ENCODE measurements at places on chromosomes 5 and 9.

DNA sequence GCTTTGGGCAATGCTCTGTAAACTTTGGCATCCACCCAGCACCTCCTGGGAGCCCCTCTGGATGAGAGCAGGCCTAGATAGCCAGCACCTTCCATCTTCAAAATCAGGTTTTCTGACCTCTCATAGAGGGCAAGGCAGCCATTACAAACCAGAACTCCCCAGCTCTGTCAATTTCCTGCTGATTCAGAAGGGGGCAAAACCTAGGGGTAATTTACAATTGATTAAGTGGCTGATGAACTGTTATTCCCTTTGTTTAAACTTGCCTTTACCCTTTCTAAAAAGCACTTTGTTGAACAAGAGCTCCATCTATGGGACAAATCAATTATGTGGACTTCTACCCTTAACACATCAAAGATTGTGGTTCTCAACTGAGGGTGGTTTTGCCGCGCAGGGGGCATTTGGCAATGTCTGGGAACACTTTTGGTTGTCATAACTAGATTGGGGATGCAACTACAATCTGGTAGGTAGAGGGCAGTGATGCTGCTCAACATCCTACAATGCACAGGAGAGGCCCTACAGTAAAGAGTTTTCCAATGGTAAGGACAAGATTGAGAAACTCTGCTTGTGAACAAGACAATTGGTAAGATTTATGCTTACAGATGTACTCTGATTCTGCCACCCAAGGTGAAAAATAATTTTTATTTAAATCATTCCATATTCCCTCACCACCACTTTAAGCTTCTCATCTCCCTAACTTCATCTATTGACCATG is 184.1 kb downstream of the MARCHF11 start:
- no peak for DNase-seq

DNA sequence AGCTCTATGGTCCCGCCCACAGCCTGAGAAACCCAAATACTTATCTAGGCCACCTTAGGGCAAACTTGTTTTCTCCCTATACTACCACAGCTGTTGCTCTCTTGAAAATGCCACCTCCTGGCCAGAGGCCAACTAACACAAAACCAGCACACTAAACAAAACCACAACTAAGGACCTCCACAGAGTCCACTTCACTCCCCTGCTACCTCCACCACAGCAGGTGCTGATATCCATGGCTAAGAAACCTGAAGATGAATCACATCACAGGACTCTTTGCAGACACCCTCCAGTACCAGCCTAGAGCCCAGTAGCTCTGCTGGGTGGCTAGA is 108.4 kb downstream of the ALDH1A1 start:
- no peak for DNase-seq

- DNase-seq = no peak
These were observed 30.9 kb downstream of the PDE6A start for GRCh38 chr5:149913436-149914419.

DNA sequence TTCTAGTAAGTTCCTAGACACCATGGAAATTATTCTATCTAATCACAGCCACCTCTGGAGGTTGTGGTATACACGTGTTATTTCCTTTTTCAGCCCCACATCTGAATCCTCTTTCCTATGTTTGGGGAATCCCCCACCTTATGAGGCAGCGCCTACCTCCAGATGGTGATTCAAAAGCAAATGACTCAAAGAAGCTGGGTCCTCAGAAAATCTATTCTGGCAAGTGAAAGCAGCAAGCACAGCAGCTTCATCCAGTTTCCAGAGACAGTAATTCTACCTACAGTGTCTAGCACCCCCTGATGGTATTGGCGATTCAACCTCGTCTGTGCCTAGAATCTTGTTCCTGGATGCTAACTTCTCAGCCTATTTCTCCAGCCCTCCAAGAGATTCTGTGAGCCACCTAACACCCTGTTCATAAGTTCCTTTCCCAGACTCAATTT is 43.0 kb downstream of the STRBP start:
- DNase-seq = peak; percentile 31

GRCh38 chr5:87729781-87730180 is 317.1 kb upstream of the CCNH start:
- DNase-seq = no peak

DNA sequence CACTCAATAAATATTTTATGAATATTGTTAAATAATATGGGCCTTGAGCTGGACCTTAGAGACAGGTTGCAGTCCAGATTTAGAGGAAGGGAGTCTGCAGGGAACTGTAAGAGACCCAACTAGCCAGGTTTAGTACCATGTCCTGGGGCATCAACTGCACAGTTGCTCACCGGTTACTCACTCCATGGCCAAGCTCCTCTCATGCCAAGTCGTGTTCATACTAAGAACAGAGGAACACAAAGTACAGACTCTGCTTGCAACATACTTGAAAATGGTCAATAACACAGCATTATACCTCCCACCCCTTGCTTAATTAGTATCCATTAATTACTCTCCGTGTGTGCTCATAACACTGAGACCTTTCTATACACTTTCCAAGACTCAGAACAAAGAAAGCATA is 317.6 kb upstream of the PIK3R1 start:
- DNase-seq = no peak

- no peak for DNase-seq
These were observed 169.0 kb downstream of the DAB2IP start for GRCh38 chr9:121820286-121821005.

DNA sequence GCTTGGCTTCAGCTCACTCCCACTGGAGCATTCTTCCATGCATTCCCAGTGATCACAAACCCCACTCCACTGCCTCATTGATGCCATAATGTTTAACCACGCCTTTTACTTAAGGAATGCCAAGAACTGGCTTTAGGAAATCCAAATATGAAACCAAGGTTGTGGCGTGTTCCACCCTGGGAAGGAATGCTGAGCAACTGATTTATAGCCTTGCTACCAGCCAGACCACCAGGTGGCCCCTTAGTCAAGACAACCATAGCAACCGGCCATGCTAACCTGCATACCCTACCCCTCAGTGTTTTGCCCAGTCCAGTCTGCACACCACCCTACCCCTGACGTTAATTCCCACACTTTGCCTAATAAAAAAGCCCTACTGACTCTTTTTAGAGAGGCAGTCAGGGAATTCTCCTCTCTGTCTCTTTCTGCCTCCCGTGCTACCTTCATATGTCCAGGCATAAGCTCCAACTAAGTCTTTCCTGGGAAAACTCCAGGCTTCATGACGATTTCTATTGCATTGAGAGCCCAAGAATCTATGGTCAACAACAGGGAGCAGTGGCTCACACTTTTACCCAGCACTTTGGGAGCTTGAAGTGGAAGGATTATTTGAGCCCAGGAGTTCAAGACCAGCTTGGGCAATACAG is 27.0 kb upstream of the PRRC2B start:
- no peak for DNase-seq

DNA sequence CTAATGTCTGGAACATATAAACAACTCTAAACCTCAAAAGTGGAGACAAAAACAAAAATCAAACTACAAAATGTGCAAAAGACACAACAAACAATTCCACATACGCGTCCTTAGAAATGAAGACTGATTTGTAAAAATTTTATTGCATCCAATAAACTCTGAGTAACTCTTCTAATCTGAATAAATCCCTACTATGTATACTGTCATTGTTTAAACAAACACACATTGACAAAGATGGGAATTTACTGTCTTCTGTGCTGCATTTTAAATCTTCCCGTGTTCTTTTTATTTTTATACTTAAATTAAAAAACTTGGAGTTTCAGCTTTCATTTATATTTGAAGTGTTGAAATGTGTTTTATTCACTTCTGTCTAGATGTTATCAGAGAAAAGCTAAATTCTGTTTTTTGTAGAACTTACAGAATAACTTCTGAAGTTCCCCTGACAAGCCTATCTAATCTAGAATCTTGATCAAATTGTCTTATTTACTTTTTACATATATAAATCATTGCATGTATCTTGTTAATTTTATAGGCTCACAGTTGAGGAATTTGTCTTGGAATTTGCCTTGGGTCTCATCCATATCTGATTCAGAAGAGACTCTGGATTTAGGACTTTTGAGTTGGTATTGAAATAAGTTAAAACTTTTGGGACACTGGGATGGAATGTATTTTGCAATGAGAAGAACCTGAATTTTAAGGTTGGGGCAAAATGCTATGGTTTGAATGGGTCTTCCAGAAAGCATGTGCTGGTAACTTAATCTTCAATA is 2064.4 kb upstream of the C9orf72 start:
- no peak for DNase-seq

- DNase-seq = no peak
These were observed 23.3 kb downstream of the KCNMB1 start for GRCh38 chr5:170365831-170366230.

DNA sequence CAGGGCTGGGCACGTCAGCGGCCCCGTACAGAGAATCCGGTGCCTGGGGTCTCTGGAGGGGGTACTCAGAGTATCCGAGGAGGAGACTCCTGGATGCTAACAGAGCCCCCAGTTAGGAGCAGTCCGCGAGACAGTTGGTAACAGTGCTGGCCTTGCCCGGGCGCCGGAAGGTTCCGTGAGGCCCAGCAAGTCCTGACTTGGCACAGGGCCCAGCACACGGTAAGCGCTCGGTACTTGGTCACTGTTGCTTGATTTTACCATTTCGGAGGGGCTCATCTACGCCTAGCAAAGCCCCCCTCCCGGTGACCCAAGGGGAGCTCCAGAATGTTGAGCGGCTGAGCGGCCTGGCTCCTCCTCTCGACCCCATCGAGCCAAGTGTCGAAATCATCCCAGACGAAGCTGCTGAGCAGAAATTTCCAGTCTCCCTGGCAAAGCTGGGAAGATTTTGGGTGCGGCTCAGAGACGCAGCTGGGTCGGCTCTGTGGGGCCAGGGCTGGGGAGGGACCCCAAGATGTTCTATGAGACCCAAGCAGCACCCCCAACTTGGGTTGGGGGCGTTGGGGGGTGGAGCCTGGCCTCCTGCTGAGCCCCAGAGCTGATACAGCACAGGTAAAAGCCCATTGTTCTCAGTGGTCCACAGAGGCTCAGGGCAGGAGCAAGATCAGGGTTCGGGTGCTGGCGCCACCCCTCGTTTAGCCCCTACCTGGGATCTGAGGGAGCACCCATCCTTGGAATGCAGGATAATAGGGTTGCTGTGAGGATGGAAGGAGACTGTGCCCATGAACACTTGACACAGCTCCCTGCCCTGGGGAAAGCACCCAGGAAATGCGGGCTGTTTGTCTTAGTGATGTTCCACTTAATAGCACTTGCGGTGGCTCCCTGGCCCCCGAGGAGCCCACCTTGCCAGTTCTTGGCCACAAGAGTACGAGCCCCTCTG is 137.2 kb downstream of the C9orf50 start:
- DNase-seq = no peak

- DNase-seq = no peak
These were observed 106.2 kb upstream of the LMX1B start for GRCh38 chr9:126507318-126508109.

- peak; percentile 61 for DNase-seq
These were observed 69.1 kb downstream of the ARRDC3 start for GRCh38 chr5:91313757-91314673.

GRCh38 chr9:121770415-121771273 is 119.2 kb downstream of the DAB2IP start:
- DNase-seq = no peak

- peak; percentile 27 for DNase-seq
These were observed 91.7 kb upstream of the SHB start for GRCh38 chr9:38160613-38161215.

- no peak for DNase-seq
These were observed 250.2 kb upstream of the PTGER4 start for GRCh38 chr5:40429258-40430100.

GRCh38 chr5:96481009-96481786 is 48.1 kb upstream of the PCSK1 start:
- DNase-seq = no peak

DNA sequence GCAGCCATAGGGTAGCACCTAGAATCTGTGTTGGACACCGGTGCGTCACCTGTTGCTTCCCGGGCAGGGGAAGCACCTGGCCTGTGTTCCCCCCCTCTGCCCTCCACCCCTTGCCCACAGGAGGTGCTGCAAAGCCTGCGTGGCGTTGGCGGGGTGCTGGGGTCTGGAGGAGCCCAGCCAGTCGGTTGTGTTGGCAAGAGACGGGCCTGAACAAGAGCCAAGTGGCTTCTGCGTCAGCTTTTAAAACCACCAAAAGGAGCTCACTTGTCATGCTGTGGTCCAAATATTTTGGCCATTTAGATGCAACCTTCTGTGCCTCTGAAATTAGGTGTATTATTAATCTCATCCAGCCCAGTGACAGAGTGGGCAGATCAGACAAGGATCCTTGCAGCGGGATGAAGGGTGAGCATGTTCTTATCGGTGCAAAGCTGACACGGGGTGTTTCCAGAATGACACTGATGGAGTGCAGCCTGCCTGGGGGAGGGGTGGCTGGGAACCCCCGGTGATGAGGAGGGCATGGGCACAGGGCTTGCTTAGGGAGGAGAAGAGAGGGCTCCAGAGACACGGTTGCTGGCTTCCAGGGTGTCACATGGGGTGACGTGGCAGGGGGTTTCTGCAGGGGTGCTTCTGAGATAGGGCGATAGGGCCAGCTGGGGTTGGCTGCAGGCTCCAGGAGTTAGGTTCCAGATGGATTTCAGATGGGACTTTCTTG is 9.7 kb upstream of the RXRA start:
- DNase-seq = no peak

All from stimulated activated CD4-positive, alpha-beta T cell treated with anti-CD3 and anti-CD28 coated beads, Interleukin-4, amount 100 ng/mL, for 4 hours (primary cell).